ENCODE measurements at places on chromosomes 12 and 14.

DNA sequence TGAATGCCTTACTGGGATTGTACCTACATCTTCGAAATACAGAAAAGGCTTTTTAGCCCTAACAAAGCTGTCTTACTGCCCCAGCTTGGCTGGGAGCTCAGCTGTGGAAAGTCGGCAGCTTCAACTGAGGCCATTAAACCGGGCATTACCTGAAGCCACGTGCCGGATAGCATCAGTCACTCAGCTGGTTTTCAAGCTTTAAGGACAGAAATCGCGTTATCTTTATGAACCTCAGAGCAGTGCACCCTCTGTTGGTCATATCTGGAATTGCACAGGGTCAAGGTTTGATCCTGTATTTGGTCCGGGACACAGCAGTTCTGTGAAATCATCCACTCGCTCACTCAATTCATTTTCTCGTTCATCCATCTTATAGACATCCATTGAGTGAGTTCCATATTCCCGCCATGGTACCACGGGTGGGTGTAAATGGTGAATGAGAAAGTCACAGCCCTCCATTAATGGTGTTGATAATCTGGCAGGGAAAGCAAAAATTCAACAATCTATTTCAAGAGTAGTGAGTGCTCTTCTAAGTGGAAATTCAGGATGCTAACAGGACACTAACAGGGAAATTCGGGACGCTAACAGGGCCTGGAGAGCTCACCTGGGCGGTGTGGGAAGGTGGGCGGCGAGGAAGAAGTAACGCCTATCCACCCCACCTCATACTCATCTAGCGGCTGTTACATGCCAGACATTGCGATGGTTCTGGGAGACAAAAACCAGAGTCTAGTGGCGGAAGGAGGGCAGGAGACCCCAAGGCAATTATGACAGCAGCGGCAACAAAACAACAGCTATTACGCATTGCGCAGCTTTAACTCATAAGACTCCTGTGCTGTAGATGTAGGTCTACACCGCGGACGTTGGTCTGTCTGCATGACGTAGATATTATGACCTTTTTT, 60.6 kb upstream of the TCL1A start:
- peaks cover 2% of the 10 kb centered on the region for H3K27me3 ChIP-seq
- H3K36me3 ChIP-seq = no peaks in the 10 kb centered on the region
- no peak overlapping the region for H3K27ac ChIP-seq
- peak; percentile 9 for DNase-seq
- H3K4me1 ChIP-seq = no peaks in the 10 kb centered on the region

- no peak for DNase-seq
- H3K36me3 ChIP-seq = no peaks in the 10 kb centered on the region
- no peak overlapping the region for H3K27ac ChIP-seq
- H3K4me3 ChIP-seq = no peak overlapping the region
These were observed 99.1 kb downstream of the TBC1D30 start for GRCh38 chr12:64923536-64923935.

DNA sequence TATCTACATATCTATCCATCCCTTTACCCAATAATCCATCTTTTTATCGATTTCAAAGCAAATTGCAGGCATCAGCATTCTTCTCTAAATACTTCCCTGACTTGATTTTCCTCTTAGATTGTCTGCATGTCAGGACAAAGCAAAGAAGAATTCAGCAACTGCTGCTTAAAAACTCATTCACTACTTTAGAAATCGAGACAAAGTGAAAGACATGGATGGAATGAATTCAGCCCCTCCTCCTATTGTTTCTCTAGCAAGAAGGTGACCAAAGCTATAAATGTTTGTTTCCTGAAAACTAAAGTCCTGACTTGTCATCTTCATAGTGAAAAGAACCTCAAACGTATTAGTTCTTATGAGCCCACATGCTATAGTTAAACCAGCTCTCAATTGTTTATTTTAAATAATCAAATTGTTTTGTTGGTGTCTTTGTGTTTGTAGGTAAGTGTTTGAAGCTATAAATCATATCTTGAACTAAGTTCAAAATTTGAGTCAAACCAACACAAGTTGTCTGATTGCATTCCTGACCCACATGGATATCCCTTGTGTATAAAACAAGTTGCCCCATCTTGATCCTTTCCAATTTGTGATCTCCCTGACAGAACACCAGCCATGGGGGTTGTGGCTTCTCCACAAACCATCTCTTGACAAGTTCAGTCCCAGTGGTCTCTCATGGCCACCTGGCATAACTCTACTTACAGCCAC, 58.6 kb upstream of the ARHGAP5 start:
- H3K4me1 ChIP-seq = no peaks in the 10 kb centered on the region
- no peak overlapping the region for H3K4me3 ChIP-seq
- H3K27ac ChIP-seq = no peak overlapping the region
- peaks cover 2% of the 10 kb centered on the region for H3K27me3 ChIP-seq
- no peaks in the 10 kb centered on the region for H3K36me3 ChIP-seq
- no peak for DNase-seq

GRCh38 chr14:42992930-42993329, 1386.3 kb downstream of the LRFN5 start:
- H3K27me3 ChIP-seq = no peaks in the 10 kb centered on the region
- no peak for DNase-seq
- no peaks in the 10 kb centered on the region for H3K36me3 ChIP-seq

GRCh38 chr12:26077915-26078702, 46.7 kb downstream of the BHLHE41 start:
- H3K27ac ChIP-seq = no peak overlapping the region
- H3K36me3 ChIP-seq = no peaks in the 10 kb centered on the region
- H3K27me3 ChIP-seq = no peaks in the 10 kb centered on the region
- no peaks in the 10 kb centered on the region for H3K4me1 ChIP-seq
- no peak overlapping the region for H3K4me3 ChIP-seq

GRCh38 chr14:24952851-24953666, 96.9 kb downstream of the STXBP6 start:
- H3K27me3 ChIP-seq = no peaks in the 10 kb centered on the region
- H3K4me3 ChIP-seq = no peak overlapping the region
- DNase-seq = no peak
- no peaks in the 10 kb centered on the region for H3K36me3 ChIP-seq
- H3K4me1 ChIP-seq = no peaks in the 10 kb centered on the region
- no peak overlapping the region for H3K27ac ChIP-seq

GRCh38 chr12:44876544-44877410, 662 bp upstream of the NELL2 start:
- peaks cover 26% of the 10 kb centered on the region for H3K4me1 ChIP-seq
- H3K4me3 ChIP-seq = peak overlapping the region; percentile 96
- DNase-seq = peak; percentile 18
- no peak overlapping the region for H3K27ac ChIP-seq

DNA sequence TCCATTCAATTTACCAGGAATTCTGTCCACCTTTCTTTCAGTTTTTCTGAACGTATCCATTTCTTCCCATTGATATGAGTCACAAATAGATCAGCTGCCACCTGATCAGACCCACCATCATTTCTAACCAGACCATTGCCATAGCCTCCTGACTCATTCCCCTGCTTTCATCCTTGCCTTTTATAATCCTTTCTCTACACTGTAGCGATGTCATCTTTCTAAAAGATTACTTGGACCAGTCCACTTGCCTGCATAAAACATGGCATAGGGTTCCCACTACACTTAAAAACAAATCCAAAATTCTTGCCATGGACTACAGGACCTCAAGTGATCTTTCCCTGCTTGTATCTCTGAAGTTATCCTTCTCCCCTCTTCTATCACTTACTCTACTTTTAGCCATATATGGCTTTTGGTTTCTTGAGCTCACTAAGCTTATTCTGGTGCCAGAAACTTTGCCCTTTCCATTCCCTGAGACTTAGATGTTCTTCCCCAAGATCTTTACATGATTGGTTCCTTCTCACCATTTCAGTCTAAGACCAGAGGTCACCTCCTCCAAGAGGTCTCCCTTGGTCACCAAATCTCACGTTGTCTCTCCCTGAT, 149.5 kb upstream of the KRR1 start:
- peaks cover 7% of the 10 kb centered on the region for H3K27me3 ChIP-seq
- H3K4me3 ChIP-seq = no peak overlapping the region

DNA sequence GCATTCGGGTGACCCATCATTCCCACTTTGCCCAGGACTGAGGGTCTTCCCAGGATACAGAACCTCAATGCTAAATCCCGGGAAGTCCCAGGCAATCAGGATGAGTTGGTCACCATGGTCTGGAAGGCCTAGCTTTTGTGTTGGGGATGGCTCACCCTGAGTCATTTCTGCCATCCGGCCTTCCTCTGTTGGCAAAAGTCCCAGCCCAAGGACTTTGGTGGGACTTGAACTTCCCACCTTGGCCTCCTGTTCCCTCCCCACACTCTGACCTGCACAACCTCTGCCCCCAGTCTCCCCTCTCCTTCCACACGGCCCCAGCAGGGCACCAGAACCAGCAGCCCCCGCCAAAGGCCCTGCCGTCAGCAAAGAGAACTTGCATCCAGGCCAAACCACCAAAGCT, 24.6 kb upstream of the NCOR2 start:
- no peak overlapping the region for H3K27ac ChIP-seq
- H3K27me3 ChIP-seq = peaks cover 39% of the 10 kb centered on the region
- H3K36me3 ChIP-seq = no peaks in the 10 kb centered on the region

GRCh38 chr12:10540776-10541205, 35.1 kb downstream of the EIF2S3B start:
- no peak overlapping the region for H3K4me3 ChIP-seq
- peaks cover 7% of the 10 kb centered on the region for H3K27me3 ChIP-seq
- peaks cover 2% of the 10 kb centered on the region for H3K4me1 ChIP-seq
- H3K27ac ChIP-seq = no peak overlapping the region

GRCh38 chr12:96256672-96257361, 62.6 kb downstream of the ELK3 start:
- H3K4me1 ChIP-seq = no peaks in the 10 kb centered on the region
- no peaks in the 10 kb centered on the region for H3K27me3 ChIP-seq
- no peak overlapping the region for H3K4me3 ChIP-seq
- H3K36me3 ChIP-seq = peaks cover 30% of the 10 kb centered on the region
- no peak overlapping the region for H3K27ac ChIP-seq

- no peaks in the 10 kb centered on the region for H3K4me1 ChIP-seq
- H3K36me3 ChIP-seq = no peaks in the 10 kb centered on the region
- H3K27ac ChIP-seq = no peak overlapping the region
- H3K27me3 ChIP-seq = peaks cover 2% of the 10 kb centered on the region
- no peak for DNase-seq
- no peak overlapping the region for H3K4me3 ChIP-seq
These were observed 67.2 kb downstream of the NOS1 start for GRCh38 chr12:117294189-117294603.

DNA sequence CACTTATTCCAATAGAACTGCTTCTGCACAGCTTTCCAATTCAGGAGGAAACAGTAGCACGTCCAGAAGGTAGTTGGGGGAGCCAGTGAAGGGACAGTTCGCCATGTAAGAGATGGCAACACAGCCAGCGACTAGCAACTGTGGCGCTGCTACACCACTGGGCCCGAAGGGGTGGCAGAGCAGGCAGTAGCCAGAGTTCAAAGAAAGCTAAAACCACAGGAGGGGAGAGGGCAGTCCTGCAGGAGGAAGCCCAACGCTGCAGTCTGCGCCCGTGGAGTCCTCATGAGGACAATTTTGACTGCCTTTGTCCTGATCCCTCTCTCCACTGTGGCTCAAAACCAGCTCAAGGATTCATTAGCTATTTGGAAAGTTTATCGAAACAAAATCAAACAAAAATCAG, 591.2 kb downstream of the VRK1 start:
- H3K4me1 ChIP-seq = peaks cover 23% of the 10 kb centered on the region
- no peak overlapping the region for H3K4me3 ChIP-seq
- H3K27me3 ChIP-seq = no peaks in the 10 kb centered on the region
- no peak overlapping the region for H3K27ac ChIP-seq
- H3K36me3 ChIP-seq = no peaks in the 10 kb centered on the region

DNA sequence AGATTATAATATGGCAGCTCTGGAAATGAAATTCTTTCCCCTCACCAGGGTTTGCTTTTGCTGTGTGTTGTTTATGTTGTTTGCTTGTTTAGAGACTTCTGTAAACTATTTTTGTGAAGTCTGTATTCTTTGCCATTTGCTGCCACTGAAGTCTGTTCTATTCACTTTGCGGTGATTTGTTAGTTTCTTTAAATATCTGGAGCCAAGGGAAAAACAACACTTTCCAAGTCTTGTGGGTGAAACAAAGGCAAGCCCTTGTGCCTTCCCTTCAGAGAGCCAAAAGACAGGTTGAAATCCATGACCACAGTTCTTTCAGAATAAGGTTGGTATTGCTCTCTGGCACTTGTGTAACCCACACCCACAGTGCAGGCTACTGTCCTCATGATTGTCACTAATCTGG, 59.5 kb upstream of the RNU6-7 start:
- peaks cover 30% of the 10 kb centered on the region for H3K36me3 ChIP-seq
- no peak for DNase-seq
- no peaks in the 10 kb centered on the region for H3K4me1 ChIP-seq
- H3K27ac ChIP-seq = no peak overlapping the region
- no peak overlapping the region for H3K4me3 ChIP-seq

DNA sequence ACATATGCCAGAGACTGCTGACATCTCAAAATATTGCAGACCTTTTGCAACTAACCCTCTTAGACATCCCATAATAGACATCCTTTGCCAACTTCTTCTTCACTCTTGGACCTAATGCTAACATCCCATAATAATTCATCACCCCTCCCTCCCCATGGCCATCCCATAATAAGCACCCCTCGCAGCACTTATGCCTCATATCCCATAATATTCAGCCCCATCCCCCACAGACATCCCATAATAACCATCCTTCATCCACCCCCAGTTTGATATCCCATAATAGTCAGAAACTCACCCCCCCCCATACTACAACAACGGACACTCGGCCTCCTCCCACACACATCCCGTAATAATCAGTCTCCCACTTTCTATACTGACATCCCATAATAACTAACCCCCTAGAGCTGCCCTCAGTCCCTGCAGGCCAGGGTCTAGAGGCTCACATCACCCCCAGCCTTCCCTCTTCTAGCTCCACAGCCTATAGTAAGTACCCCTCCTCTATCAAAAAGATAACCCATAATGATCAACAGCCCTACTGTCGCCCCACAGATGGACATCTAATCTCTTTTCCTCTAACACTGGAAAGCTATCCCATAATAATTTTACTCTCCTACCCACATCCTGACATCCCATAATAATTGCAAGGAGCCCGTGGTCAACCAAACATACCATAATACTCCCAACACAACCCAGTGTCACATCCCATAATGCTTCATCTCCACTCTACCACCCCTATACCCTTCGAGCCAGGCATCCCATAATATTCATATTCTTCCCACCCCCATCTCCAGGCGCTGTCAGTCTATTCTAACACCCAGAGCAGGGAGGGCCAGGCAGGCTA, 792 bp upstream of the CHD4 start:
- H3K27me3 ChIP-seq = no peaks in the 10 kb centered on the region
- H3K36me3 ChIP-seq = peaks cover 24% of the 10 kb centered on the region
- no peak overlapping the region for H3K27ac ChIP-seq
- peaks cover 43% of the 10 kb centered on the region for H3K4me1 ChIP-seq
- no peak overlapping the region for H3K4me3 ChIP-seq
- peak; percentile 69 for DNase-seq

DNA sequence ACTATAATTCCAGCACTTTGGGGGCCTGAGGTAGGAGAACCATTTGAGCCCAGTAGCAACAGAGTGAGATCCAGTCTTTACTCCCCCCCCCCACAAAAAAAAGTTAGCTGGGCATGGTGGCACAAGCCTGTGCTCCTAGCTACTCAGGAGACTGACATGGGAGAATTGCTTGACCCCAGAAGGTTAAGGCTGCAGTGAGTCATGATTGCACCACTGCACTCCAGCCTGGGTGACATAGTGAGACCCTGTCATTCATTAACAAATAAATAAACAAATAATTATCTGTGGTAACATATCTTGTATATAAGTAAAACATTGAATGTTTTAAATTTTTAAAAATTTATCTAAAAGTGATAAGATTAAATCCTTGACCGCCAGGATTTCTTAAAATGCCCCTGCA, 4.8 kb downstream of the ENTPD5 start:
- no peaks in the 10 kb centered on the region for H3K27me3 ChIP-seq
- H3K4me1 ChIP-seq = peaks cover 14% of the 10 kb centered on the region
- no peak for DNase-seq
- peaks cover 3% of the 10 kb centered on the region for H3K36me3 ChIP-seq
- no peak overlapping the region for H3K4me3 ChIP-seq
